ENCODE measurements at places on chromosomes 11 and 22. TPM values are rescaled to one million over a fixed set of nuclear protein-coding genes. Genes with fewer than 3 reads are reported as not detected.
A peak's percentile ranks its signal among the peaks of the same experiment; 100 is the strongest.

DNA sequence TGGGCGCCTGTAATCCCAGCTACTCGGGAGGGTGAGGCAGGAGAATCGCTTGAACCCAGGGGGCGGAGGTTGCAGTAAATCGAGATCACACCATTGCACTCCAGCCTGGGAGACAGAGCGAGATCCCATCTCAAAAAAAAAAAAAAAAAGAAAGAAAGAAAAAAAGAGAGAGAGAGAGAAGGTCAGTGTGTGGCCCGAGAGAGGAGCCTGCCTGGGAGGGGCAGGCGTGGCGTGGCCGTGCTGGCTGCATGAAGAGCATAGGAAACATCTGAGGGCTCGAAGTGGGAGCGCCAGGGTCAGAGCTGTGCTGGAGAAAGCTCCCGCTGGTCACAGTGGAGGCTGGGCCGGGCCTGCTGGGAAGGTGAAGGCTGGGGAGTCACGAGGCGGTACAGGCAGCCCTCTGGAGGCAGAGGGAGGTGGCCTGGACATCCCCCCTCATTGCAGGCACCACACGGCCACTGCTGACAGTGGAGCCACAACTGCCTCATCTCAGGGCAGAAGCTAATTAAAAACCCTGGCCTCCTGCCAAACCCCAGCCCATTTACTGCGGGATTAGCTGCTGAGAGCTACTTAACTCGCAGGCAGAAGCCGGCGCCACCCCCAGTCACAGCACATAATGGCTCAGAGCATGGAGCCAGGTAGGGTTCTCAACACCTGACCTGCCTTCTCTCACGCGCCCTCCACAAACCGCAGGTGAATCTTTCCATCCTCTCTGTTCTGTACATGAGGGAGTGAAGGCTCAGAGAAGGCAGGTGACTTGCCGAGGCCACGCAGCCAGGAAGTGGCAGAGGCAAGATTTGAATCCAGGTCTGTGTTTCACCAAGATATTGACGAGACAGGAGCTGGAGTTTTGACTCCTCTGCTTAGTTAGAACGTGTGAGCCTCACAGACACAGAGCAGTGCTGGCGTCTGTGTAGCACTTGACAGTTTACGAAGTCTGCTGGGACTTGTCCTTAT, 32.6 kb downstream of the NFAM1 start:
- DNase-seq, result no peak
- H3K4me1 ChIP-seq, result no peaks in the 10 kb centered on the region
- H3K4me3 ChIP-seq, result no peak overlapping the region
- no peak overlapping the region for H3K27ac ChIP-seq
- H3K27me3 ChIP-seq, result peaks cover 46% of the 10 kb centered on the region
- H3K36me3 ChIP-seq, result peaks cover 7% of the 10 kb centered on the region

DNA sequence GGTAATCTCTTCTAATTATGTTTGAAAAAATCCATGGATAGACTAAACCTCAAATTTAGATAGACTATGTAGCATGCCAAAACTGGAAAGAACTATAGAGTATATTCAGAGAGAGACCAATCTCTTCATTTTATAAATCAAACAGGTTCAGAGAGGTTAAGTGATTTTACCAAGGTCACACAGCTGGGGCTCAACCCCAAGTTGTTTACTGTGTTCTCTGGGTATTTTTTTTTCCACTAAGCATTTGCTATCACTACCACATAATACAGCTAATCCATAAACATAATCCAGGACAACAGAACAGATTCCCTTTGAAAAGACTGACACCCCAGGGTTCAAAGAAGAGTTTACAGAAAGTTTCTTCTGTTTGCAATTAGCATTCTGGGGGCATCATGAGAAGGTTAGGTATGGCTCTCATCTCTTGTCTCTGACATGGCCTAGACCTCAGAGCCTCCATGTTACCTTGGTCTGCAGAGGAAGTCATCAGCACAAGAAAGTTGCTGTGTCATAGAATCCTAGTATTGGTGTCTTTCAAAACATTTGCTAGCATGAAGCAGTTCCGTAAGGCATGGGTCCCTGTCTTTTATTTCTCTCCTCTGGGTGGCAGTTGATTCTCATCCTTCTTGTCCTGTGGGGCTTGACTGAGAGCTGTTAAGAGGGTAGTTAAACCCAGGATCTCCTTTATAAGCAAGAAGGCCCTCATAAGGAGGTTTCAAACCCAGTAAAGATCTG, 94.5 kb upstream of the HSD17B12 start:
- no peak overlapping the region for H3K4me3 ChIP-seq
- peaks cover 74% of the 10 kb centered on the region for H3K27me3 ChIP-seq
- no peaks in the 10 kb centered on the region for H3K36me3 ChIP-seq
- H3K27ac ChIP-seq, result no peak overlapping the region
- no peak for DNase-seq
- H3K4me1 ChIP-seq, result no peaks in the 10 kb centered on the region

DNA sequence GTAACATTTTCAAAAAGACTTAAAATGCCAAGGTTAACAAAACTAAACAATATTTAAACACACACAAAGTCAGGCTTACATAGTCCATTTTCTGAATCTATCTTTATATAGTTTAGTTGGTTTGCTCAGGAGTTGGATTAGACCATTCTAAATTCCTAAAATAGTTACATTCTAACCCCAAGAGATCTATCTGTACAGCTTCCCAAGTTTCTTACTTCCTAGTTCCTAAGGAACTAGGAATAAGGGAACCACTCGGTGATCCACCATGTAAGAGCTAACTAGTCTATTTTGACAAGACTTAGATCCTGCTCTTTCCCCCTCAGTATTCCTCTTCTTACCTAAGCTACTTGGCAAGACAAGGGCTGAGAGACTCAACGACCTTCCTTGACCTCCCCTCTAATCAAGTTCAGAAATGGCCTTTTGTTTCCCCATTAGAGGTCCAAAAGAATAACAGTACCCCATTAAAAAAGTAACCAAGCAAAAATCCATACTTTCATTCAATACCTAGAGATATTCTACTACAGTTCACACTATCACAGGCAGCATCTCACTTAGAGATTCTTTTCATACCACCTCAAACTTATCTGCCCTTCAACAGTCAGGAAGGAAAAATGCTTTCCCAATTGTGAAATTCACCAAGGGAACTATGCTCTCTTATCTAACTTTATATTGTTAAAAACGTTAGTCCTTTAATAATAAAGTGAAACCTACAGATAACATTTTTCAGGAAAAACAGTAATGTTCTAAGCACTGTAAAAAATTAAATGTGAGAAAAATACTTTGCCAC, 253.1 kb downstream of the TTC28 start:
- H3K27me3 ChIP-seq, result no peaks in the 10 kb centered on the region
- H3K36me3 ChIP-seq, result no peaks in the 10 kb centered on the region
- no peak for DNase-seq
- no peaks in the 10 kb centered on the region for H3K4me1 ChIP-seq
- no peak overlapping the region for H3K27ac ChIP-seq

DNA sequence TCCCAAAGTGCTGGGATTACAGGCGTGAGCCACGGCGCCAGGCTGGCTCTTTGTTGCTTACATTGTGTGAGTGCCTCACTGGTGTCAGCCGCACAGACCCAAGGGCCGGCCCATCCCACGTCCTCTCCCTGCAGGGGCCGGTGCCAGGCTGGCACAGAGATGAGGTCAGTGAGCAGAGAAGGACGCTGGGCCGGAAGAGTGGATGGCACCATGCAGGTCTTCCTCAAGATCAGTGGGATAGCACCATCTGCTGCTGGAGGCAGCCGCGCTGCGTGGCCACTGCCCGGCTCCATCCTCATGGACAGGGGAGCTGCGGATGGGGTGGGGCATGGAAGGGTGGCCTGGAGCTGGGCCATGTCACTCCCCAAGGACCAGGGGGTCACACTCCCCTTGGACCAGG, 22.0 kb upstream of the FGF4 start:
- H3K27ac ChIP-seq, result no peak overlapping the region
- H3K4me1 ChIP-seq, result no peaks in the 10 kb centered on the region
- no peak for DNase-seq
- H3K4me3 ChIP-seq, result no peak overlapping the region
- H3K36me3 ChIP-seq, result peaks cover 3% of the 10 kb centered on the region
- no peaks in the 10 kb centered on the region for H3K27me3 ChIP-seq

- no peaks in the 10 kb centered on the region for H3K36me3 ChIP-seq
- H3K4me3 ChIP-seq, result no peak overlapping the region
- no peaks in the 10 kb centered on the region for H3K27me3 ChIP-seq
These were observed 544.2 kb upstream of the CCDC179 start for GRCh38 chr11:23404225-23405160.

- no peaks in the 10 kb centered on the region for H3K4me1 ChIP-seq
- no peaks in the 10 kb centered on the region for H3K27me3 ChIP-seq
- peak overlapping the region; percentile 91 for H3K27ac ChIP-seq
- no peak for DNase-seq
These were observed 551 bp downstream of the AGBL2 start for GRCh38 chr11:47714554-47715081.

GRCh38 chr11:12157241-12157661, 46.9 kb downstream of the MICAL2 start:
- H3K4me1 ChIP-seq, result peaks cover 45% of the 10 kb centered on the region
- H3K36me3 ChIP-seq, result peaks cover 30% of the 10 kb centered on the region
- no peaks in the 10 kb centered on the region for H3K27me3 ChIP-seq
- H3K4me3 ChIP-seq, result no peak overlapping the region

DNA sequence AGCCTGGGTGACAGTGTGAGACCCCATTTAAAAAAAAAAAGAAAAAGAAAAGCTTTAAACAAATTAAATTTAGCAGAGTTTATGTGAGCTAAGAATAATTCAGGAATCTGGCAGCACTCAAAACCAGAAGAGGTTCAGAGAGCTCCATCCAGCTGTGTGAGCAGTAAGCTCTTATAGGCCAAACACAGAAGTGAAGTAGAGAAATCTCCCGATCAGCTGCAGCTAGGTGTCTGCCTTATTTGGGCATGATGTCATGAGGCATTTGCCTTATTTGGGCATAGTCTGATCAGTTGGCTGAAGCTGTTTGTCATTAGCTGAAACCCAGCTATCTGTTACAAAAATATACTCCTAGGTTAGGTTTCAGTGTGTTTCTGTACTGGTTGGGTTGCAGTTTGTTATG, 8.2 kb downstream of the MS4A15 start:
- DNase-seq, result no peak
- peaks cover 2% of the 10 kb centered on the region for H3K36me3 ChIP-seq
- H3K27ac ChIP-seq, result no peak overlapping the region
- H3K4me3 ChIP-seq, result no peak overlapping the region
- H3K27me3 ChIP-seq, result peaks cover 72% of the 10 kb centered on the region

- peaks cover 46% of the 10 kb centered on the region for H3K4me1 ChIP-seq
- no peaks in the 10 kb centered on the region for H3K27me3 ChIP-seq
- DNase-seq, result no peak
- H3K36me3 ChIP-seq, result peaks cover 84% of the 10 kb centered on the region
- H3K4me3 ChIP-seq, result peak overlapping the region; percentile 17
These were observed 6.6 kb downstream of the EEF1G start for GRCh38 chr11:62567018-62567633.

The E2F8 gene
- 19.7 TPM for total RNA-seq

The PATE2 gene
- total RNA-seq, result not detected

The NDUFV1 gene
- 233 TPM for total RNA-seq
